ENCODE measurements at places on chromosomes 7 and 10.
A peak's percentile ranks its signal among the peaks of the same experiment; 100 is the strongest.

- H3K36me3 ChIP-seq, result no peaks in the 10 kb centered on the region
- peaks cover 70% of the 10 kb centered on the region for H3K27me3 ChIP-seq
- no peak overlapping the region for H3K27ac ChIP-seq
- DNase-seq, result no peak
These were observed 81.2 kb downstream of the PAX2 start for GRCh38 chr10:100826661-100826982.

DNA sequence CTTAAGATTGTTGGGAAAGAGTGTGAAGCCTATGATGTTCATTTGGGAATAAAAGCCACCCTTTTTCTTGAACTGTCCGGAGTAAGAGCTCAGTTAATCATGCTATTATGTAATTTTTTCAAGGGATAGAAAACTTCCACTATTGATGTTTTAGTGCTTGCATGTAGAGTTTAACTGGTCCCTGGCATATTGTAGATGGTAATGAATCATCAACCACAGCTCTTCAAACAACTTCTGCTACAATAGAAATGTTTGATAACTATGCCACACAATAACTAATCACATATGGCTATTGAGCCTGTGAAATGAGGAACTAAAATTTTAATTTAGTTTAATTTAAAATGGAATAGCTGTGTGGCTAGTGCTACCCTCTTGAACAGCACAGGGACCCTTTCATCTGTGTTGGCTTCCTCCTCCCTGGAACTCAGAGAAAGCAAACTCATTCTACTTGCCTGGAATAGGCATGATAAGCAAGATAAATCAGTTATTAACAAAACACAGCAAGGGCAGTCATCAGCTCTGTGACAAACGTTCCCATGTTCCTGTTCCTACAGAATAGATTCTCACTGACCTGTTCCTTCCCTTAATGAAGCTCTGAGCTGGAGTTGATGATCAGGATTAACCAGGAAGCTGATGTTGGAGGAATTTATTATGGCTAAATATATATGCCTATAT lies 4.9 kb upstream of the SRI start:
- no peak overlapping the region for H3K27ac ChIP-seq
- no peaks in the 10 kb centered on the region for H3K36me3 ChIP-seq
- no peak for DNase-seq
- no peak overlapping the region for H3K4me3 ChIP-seq
- peaks cover 12% of the 10 kb centered on the region for H3K27me3 ChIP-seq
- peaks cover 6% of the 10 kb centered on the region for H3K4me1 ChIP-seq

GRCh38 chr10:76697923-76698322 lies 939.7 kb downstream of the KCNMA1 start:
- no peaks in the 10 kb centered on the region for H3K36me3 ChIP-seq
- H3K4me1 ChIP-seq, result no peaks in the 10 kb centered on the region
- no peak overlapping the region for H3K27ac ChIP-seq
- no peaks in the 10 kb centered on the region for H3K27me3 ChIP-seq
- no peak overlapping the region for H3K4me3 ChIP-seq

- no peak overlapping the region for H3K4me3 ChIP-seq
- H3K27me3 ChIP-seq, result no peaks in the 10 kb centered on the region
- peaks cover 14% of the 10 kb centered on the region for H3K4me1 ChIP-seq
These were observed 93.8 kb downstream of the MAPK8 start for GRCh38 chr10:48400129-48400849.

DNA sequence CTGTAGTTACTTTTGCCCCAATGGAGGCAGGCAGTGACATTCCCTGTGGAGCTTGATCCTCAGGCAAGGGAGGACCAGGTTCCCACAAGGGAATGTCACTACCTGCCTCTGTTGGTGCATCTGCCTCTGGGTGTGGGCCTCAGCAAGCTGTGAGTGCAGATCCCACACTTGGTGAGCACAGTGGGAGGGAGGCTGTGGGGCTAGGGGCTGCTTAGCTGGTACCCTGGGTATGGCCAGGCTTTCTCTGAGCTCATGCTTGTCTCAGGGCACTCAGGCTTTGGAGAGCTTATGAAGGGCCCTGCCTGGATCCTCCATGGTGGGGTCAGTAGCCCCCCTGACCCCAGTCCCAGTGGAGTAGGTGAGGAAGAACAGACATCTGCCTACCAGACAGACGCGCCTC lies 16.2 kb upstream of the ZNF488 start:
- H3K4me3 ChIP-seq, result no peak overlapping the region
- H3K27ac ChIP-seq, result no peak overlapping the region
- no peak for DNase-seq
- peaks cover 25% of the 10 kb centered on the region for H3K27me3 ChIP-seq

GRCh38 chr10:46222364-46222935 lies 64.3 kb upstream of the ANTXRL start:
- H3K27ac ChIP-seq, result no peak overlapping the region
- H3K36me3 ChIP-seq, result peaks cover 6% of the 10 kb centered on the region
- no peaks in the 10 kb centered on the region for H3K27me3 ChIP-seq

DNA sequence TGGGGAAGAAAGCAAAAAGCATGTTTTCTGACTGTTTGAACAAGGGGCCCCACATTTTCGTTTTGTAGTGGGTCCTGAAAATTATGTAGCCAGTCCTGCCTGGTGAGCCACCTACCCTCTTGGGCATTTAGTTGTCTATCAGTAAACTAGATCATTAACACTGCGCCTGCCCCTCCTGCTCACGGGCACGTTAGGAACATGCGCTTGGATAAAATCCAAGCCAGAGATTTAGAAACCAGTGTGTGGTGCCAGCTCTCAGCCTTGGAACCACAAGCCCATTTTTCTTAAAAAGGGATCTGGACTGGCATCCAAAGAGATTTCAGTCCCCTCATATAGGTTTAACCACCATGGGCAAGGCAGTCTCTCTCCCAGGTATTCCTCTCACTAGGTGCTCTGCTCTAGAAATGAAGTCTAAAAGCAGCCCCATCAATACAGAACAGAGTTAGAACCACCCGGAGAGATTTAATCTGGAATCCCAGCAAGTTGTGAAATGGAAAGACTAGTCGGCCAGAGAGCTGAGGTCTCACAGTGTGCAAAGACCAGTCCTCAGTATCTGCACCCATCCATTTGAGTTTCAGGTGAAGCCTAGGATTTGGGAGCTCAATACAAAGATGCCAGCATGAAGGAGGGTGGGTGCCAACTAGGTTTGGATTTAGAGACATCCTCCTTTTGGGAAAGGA lies 123.9 kb upstream of the TCF7L2 start:
- H3K36me3 ChIP-seq, result peaks cover 14% of the 10 kb centered on the region
- H3K4me1 ChIP-seq, result no peaks in the 10 kb centered on the region
- no peak overlapping the region for H3K27ac ChIP-seq
- H3K27me3 ChIP-seq, result no peaks in the 10 kb centered on the region
- H3K4me3 ChIP-seq, result no peak overlapping the region
- no peak for DNase-seq

DNA sequence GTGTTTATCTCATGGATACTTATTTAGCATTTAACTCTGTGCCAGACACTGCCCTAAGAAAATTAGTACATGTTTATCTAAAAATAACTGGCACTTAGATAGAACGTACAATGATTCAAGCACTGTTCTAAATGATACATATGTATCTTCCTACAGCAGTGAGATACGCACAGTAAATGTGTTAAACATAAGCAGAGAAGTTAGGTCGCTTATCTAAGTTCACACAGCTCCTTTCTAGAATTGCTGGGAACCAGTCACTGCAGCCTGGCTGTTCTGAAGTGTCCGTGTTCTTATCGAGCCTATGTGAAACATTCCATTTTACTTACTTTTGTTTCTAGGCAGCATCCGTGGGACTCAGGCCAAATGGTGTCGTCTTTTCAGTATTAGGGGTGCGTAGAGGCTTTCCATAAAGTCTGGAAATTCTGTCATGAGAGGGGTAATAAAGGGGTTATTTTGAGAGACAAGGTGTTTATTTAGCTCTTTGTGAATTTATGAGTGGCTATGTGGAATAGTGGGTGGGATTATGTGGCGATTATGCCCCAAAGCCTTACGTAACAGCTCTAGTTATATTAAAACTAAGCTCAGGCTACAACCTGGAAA lies 186.9 kb downstream of the SND1 start:
- H3K4me1 ChIP-seq, result peaks cover 7% of the 10 kb centered on the region
- H3K27me3 ChIP-seq, result no peaks in the 10 kb centered on the region
- H3K36me3 ChIP-seq, result peaks cover 41% of the 10 kb centered on the region
- no peak overlapping the region for H3K4me3 ChIP-seq
- no peak for DNase-seq
- H3K27ac ChIP-seq, result no peak overlapping the region

DNA sequence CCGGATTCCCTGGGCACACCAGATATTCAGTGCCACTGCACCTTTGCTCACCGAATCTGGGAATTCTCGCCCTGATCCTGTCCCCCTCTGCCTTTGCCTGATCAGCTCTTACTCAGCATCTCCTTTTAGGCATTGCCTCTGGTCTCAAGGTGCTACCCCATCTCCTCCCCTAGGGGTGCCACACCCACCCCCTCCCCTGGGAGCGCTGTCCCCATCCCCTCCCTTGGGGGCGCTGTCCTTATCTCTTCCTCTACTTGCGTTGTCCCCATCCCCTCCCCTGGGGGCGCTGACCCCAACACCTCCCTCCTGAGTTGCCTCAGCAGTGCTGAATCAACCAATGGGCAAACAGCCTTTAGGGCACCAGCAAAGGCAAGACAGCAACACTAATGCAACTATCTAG lies 686.9 kb upstream of the FOXK1 start:
- no peaks in the 10 kb centered on the region for H3K36me3 ChIP-seq
- DNase-seq, result peak; percentile 20
- no peak overlapping the region for H3K27ac ChIP-seq
- H3K4me3 ChIP-seq, result no peak overlapping the region

GRCh38 chr7:106915407-106915806 lies 50.3 kb downstream of the PIK3CG start:
- peaks cover 1% of the 10 kb centered on the region for H3K27me3 ChIP-seq
- H3K4me3 ChIP-seq, result no peak overlapping the region
- H3K27ac ChIP-seq, result peak overlapping the region; percentile 50
- H3K36me3 ChIP-seq, result peaks cover 11% of the 10 kb centered on the region

- no peaks in the 10 kb centered on the region for H3K36me3 ChIP-seq
- H3K27ac ChIP-seq, result no peak overlapping the region
- H3K4me1 ChIP-seq, result peaks cover 6% of the 10 kb centered on the region
- H3K27me3 ChIP-seq, result peaks cover 40% of the 10 kb centered on the region
- no peak for DNase-seq
These were observed 3.0 kb downstream of the COL1A2 start for GRCh38 chr7:94397722-94398121.

GRCh38 chr7:67857698-67858097 lies 861.1 kb downstream of the TYW1 start:
- DNase-seq, result no peak
- no peak overlapping the region for H3K4me3 ChIP-seq
- H3K4me1 ChIP-seq, result no peaks in the 10 kb centered on the region
- H3K27ac ChIP-seq, result no peak overlapping the region

GRCh38 chr7:114835303-114835702 lies 86.6 kb upstream of the MDFIC start:
- H3K27ac ChIP-seq, result peak overlapping the region; percentile 40
- DNase-seq, result no peak
- H3K4me1 ChIP-seq, result peaks cover 41% of the 10 kb centered on the region
- H3K4me3 ChIP-seq, result no peak overlapping the region
- H3K27me3 ChIP-seq, result peaks cover 4% of the 10 kb centered on the region

DNA sequence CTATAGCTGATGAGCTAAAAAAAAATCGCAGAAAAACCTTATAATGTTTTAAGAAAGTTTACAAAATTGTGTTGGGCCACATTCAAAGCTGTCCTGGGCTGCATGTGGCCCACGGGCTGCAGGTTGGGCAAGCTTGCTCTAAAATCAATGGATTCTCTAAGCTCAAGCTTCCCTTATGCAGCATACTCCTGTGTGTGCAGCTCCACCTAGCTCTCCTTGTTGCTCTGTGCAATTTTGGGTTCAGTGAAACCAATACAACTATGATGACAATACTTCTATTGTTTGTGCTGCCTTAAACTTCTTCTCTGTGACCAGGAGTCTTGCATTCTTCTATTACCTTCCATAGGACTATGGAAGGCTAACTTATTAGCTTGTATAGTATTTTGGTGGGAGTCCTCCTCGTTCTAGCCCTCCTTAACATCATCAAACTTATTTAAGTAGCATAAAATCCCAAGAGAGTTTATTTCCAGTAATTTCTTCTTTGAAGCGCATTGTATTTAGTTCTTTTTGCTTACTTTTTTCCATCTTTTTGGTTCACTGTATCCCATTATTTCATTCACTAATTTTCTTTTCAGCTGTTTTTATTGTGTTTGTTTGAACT lies 170.9 kb upstream of the SMIM30 start:
- no peak for DNase-seq
- H3K27me3 ChIP-seq, result peaks cover 2% of the 10 kb centered on the region
- no peaks in the 10 kb centered on the region for H3K36me3 ChIP-seq

DNA sequence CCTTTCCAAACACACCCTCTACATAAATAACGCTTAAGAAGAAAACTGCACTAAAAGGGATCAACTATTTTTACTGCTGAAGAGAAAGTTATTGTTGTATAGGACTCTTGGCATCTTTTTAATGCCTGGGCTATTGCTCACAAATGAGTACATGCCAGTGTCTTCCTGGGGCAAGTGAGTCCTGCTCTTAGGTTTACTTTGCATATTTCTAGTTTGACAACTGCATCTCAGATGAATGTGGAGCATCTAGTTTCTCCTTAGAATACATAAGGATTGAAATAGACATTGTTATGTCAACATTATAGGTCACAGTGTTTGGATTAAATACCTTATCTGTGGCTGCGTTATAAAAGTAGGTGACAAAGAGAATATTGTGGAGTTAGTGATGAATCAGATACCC lies 44.5 kb downstream of the PSMC2 start:
- no peak for DNase-seq
- H3K4me1 ChIP-seq, result no peaks in the 10 kb centered on the region
- H3K4me3 ChIP-seq, result no peak overlapping the region
- H3K27me3 ChIP-seq, result peaks cover 4% of the 10 kb centered on the region
- H3K36me3 ChIP-seq, result no peaks in the 10 kb centered on the region

- H3K27me3 ChIP-seq, result peaks cover 4% of the 10 kb centered on the region
- no peak overlapping the region for H3K4me3 ChIP-seq
- no peak for DNase-seq
- H3K27ac ChIP-seq, result no peak overlapping the region
These were observed 29.9 kb downstream of the CYTH3 start for GRCh38 chr7:6242561-6242960.

DNA sequence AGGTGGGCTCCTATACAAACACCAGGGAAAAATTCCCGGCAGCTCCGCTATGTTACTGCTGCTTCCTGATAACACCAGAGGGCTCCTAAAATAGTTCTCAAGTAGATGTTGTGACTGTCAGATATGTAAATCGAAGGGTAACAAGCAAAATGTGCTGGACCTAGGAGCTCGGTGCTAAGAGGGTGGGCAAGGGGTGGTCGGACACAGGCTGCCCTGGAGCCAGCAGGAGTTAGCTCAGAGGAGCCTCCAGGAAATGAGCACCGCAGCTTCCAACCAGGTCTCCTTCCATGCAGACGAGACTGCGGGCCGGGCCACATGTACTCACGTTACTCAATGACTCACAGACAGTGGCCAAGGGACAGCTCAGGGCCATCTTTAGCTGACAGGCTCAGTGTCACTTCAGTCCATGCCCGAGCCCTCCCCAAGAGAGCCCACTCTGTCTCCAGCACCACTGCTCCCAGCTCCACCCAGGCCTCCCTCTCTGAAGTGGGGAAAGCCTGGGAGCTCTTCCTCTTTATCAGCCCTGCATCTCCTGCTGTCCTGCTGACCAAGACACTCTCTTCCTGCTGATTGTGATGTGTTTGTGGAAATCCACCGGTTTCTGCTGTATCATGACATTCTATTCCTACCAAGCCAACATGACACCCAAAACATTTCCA lies 37.2 kb upstream of the TMEM273 start:
- no peak for DNase-seq
- peaks cover 2% of the 10 kb centered on the region for H3K27me3 ChIP-seq
- no peak overlapping the region for H3K4me3 ChIP-seq
- no peaks in the 10 kb centered on the region for H3K4me1 ChIP-seq
